T-helper 1 cell (primary cell): ENCODE measurements at places on chromosomes 5 and 9.

- DNase-seq: no peak
Measured at GRCh38 chr5:31413030-31413812, 118.7 kb downstream of the DROSHA start.

GRCh38 chr5:132065351-132065937 lies 5.0 kb downstream of the IL3 start:
- DNase-seq: peak; percentile 25

GRCh38 chr5:181053488-181054121 lies 13.5 kb downstream of the BTNL9 start:
- no peak for DNase-seq

- peak; percentile 33 for DNase-seq
Measured at GRCh38 chr9:128420651-128421481, at the start of gene CERCAM. TSS of gene CERCAM (plus strand) at chr9:128420857. CDS start at chr9:128420878, 21 bp downstream.

GRCh38 chr5:135832941-135833920 lies 1.2 kb upstream of the SLC25A48 start:
- DNase-seq: no peak

GRCh38 chr5:18534119-18534518 lies 899.9 kb downstream of the TAF11L14 start:
- no peak for DNase-seq

- DNase-seq: no peak
Measured at GRCh38 chr5:146223179-146223578, 19.8 kb downstream of the RBM27 start.

GRCh38 chr9:127206666-127207065 lies 57.9 kb upstream of the GARNL3 start:
- DNase-seq: no peak

GRCh38 chr9:119078015-119078414 lies 291.2 kb downstream of the BRINP1 start:
- no peak for DNase-seq

- DNase-seq: no peak
Measured at GRCh38 chr5:69292306-69292705, 40.3 kb downstream of the CCDC125 start.

GRCh38 chr5:126248611-126249010 lies 174.6 kb upstream of the GRAMD2B start:
- DNase-seq: no peak

- no peak for DNase-seq
Measured at GRCh38 chr5:143908959-143909358, 97.0 kb downstream of the HMHB1 start.

DNA sequence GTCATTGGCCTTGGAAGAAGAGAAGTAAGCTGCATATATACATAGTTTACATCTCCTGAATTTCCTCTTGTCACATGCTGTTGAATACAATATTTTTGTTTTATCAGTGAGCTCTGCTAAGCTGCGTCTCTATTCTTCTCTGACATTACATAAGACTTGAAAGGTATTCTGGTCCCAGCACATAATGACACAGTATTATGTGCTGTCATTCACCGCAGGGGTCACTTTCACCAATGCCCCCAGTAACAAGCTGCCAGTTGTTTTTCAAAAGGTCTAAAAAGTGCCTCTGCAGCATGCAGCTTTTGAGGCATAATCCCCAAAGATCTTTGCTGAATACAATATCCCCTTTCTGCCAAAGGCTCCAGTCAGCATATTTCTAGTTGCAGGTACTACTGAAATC lies 349.0 kb upstream of the FAM174A start:
- no peak for DNase-seq

GRCh38 chr5:38816083-38817030 lies 29.5 kb upstream of the OSMR start:
- DNase-seq: no peak

DNA sequence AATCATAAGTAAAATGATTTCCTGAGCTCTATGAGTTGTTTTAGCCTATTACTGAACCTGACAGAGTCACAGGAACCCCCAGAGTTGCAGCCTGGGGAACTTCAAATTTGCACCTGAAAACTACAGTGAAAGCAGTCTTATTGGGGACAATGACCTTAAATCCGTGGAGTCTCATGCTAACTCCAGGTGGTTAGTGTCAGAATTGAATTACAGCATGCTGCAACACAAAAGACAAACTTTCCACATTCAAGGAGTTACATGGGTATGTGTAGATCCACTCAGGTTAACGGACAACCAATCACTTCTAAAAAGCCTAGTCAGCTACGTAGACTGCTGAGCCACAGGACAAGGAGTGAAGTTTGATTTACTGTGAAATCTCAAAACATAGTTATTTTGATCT lies 49.7 kb downstream of the PLPP1 start:
- DNase-seq: no peak
